ENCODE measurements at places on chromosomes 3 and 15.
A peak's percentile ranks its signal among the peaks of the same experiment; 100 is the strongest.

GRCh38 chr3:150114873-150115540, 144.3 kb upstream of the PFN2 start:
- DNase-seq, result no peak

GRCh38 chr15:48416301-48416700, 85.1 kb downstream of the DUT start:
- DNase-seq, result no peak

DNA sequence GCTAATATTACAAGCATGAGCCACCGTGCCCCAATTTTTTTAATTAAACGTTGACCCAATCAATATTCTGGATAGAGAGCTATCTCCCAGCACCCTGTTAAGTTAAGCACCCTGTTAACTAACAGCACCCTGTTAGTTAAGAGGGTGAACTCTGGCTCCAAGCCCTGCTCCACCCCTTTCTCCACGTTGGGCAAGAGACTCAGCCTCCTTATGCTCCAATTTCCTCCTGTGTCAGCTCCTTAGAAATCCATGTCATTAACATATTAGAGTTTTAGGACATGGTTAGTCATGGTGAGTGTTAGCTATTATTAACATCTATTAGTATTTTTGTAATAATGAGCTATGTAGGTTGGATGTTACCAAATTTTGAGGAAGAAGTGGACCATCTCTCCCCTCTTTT, 217.2 kb upstream of the UBE2E1 start:
- no peak for DNase-seq

DNA sequence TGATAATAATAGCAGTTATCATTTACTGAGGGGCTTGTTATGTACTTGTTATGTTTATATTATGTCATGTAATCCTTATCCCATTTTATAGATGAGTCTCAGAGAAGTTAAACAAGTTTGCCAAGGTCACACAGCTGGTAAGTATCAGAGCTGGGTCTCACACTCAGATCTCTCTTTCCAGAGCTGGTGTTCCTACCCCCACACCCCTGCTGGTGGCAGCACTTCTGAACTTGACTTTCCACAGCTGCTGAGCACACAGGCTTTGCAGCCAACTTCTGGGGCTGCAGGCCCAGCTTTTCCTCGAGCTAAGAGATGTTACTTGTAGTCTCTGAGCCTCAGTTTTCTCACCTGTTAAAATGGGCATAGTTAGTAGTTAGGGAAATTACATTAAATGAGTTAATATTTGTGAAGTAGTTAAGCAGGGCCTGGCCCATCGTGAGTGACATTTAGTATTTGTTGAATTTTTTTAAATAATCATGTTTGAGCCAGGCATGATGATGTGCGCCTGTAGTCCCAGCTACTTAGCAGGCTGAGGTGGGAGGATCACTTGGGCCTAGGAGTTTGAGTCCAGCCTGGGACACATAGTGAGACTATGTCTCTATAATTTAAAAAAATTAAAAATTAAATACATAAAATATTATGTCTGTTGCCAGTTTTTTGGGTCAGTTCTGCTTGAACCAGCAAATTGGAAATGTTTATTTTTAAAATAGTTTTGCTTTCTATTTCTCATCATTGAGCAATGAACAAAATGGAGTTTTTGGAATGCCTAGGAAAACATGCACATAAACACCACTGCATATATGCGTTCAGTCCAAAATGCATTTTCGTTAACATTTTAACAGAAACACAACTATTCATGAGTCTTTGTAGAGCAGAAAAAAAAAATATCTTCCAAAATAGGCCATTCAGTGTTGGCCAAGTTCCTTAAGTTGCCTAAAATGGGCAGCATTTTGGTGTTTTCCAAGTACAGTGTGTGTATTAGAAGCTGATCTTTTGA, 87.3 kb downstream of the SMAD6 start:
- DNase-seq, result no peak

GRCh38 chr3:141913150-141913811, 36.8 kb downstream of the ATP1B3 start:
- DNase-seq, result peak; percentile 39

GRCh38 chr3:143793971-143794370, 54.3 kb downstream of the SLC9A9 start:
- DNase-seq, result no peak

GRCh38 chr15:37902126-37902525, 32.3 kb upstream of the TMCO5A start:
- no peak for DNase-seq

DNA sequence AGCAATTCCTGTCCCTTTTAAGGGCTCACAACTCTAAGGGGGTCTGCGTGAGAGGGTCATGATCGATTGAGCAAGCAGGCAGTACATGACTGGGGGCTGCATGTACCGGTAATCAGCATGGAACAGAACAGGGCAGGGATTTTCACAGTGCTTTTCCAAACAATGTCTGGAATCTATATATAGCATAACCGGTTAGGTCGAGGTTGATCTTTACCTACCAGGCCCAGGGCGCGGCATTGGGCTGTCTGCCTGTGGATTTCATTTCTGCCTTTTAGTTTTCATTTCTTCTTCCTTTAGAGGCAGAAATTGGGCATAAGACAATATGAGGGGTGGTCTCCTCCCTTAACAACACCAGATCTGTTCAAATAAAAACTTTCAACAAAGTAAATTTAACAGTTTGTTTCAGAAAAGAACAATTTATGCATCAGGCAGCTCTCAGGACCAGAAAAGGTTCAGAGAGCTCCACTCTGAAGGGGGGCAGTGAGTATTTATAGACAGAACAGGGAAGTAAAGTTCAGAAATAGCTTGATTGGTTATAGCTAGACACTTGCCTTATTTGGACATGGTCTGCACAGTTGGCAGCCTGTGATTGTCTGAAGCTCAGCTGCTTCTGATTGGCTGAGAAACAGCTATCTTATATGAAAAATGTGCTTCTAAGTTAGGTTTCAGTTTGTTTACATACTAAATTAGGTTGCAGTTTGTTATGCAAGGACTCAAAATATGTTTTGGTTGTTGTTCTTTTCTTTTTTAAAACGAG, 17.2 kb upstream of the B4GALT4 start:
- DNase-seq, result no peak

- DNase-seq, result no peak
These were observed 125.4 kb upstream of the CCDC54 start for GRCh38 chr3:107251819-107252218.

DNA sequence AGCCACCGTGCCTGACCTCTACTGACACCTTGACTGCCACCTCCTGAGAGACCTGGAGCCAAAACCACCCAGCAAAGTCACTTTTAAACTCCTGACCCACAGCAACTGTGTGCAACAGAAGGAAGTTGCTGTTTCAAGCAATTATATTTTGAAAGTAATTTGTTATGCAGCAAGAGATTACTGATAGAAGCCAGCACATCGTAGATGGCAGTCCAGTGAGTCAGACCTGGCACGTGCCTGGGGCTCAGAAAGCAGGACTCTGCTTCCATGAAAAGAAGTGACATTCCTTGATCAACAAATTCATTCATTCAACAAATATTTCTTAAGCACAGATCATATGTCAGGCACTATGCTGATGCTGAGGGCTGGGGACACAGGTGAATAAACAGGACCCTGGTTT, 5.7 kb upstream of the CSPG4 start:
- no peak for DNase-seq

DNA sequence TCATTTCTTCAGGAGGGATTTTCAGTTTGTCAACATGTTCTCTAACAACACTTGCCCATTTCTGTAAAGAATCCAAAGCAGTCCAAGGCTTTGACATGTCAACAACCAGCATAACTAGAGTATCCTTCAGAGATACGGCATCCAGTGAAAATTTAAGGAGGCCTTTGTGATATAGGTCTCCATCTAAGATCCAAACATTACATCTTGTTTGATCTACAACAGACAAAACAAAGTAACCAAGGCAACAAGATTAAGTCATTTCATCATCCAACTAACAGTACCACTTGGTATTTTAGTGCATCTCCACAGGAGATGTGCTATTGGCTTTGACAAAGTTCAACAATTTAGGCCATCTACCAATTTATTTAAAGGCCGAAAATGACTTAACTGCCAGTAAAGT, 25.8 kb downstream of the DYNC1LI1 start:
- DNase-seq, result no peak

- DNase-seq, result no peak
These were observed 182.8 kb downstream of the CD47 start for GRCh38 chr3:107907996-107908395.

- DNase-seq, result no peak
These were observed 98.0 kb downstream of the ATG7 start for GRCh38 chr3:11370191-11370590.

DNA sequence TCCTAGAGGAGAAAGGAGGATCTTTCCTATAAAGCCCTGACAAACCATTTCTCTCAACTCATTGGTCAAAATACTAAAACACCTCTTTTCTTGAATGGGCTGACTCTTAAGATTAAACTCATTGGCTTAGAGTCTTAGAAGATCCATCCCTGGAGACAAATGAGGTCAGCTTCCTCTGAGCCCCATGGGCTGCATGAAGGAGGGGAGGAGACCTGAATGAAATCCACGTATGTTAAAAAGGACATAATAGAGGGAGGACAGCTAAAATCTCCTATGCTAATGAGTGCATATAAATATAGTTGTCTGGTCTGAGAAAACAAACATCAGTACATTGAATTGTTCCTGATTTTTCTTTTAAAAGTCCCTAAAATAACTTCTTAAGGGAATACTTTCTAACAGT, 255.0 kb downstream of the TBL1XR1 start:
- DNase-seq, result no peak

- DNase-seq, result no peak
These were observed 11.2 kb upstream of the ALCAM start for GRCh38 chr3:105355408-105356061.

GRCh38 chr3:186025161-186025560, 83.7 kb downstream of the ETV5 start:
- DNase-seq, result no peak

- DNase-seq, result no peak
These were observed 20.4 kb downstream of the NANOGP8 start for GRCh38 chr15:35064576-35065190.

DNA sequence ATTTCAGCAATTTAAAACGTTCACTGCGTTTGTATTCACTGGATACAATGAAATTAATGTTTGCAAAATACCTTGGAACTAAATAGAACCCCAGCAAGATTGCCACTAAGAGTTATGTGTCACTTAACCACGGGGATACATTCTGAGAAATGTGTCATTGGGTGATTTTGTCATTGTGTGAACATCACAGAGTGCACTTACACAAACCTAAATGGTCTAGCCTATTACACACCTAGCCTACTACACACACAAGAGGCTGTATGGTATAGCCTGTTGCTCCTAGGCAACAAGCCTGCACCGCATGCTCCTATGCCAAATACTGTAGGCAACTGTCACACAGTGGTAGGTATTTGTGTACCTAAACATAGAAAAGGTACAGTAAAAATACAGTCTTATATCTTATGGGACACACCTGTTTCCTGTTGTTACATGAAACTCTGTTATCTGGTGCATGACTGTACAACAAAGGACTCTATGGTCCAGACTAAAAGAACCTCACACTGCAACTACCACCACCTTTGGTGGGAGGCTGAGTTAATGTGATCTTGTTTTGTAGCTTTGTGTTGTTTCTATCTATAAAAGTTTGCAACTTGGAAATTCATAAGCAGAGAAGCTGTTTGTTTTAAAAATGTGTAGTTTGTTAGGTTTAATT, 92.2 kb upstream of the NTRK3 start:
- DNase-seq, result no peak

DNA sequence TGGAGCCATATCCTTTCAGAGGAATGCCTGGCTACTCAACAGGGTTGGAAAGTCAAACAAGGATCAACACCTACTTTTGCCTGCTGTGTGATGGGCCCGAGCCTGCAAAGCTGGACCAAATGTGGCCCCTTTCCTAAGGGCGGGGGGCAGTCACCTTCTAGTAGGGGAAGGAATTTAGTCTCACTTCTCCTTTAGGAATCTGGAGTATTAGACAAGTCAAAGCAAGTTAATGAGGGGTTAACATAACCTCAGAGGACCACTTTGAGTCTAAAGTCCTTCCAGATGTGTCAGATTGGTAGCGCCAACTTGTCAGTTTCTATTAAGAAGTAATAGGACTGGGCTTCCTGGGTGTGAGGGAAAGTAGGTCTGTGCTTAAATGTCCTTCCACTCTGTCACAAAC, 6.8 kb downstream of the EXOSC7 start:
- DNase-seq, result no peak

GRCh38 chr15:76341366-76342057, 4.9 kb downstream of the ISL2 start:
- no peak for DNase-seq

GRCh38 chr3:154378311-154378710, 51.7 kb downstream of the GPR149 start:
- DNase-seq, result no peak

- no peak for DNase-seq
These were observed 29.4 kb upstream of the SLITRK3 start for GRCh38 chr3:165225604-165226003.

- DNase-seq, result no peak
These were observed 239.8 kb upstream of the AGTR1 start for GRCh38 chr3:148457886-148458285.

GRCh38 chr3:194099215-194099614, 36.7 kb upstream of the HES1 start:
- DNase-seq, result no peak

DNA sequence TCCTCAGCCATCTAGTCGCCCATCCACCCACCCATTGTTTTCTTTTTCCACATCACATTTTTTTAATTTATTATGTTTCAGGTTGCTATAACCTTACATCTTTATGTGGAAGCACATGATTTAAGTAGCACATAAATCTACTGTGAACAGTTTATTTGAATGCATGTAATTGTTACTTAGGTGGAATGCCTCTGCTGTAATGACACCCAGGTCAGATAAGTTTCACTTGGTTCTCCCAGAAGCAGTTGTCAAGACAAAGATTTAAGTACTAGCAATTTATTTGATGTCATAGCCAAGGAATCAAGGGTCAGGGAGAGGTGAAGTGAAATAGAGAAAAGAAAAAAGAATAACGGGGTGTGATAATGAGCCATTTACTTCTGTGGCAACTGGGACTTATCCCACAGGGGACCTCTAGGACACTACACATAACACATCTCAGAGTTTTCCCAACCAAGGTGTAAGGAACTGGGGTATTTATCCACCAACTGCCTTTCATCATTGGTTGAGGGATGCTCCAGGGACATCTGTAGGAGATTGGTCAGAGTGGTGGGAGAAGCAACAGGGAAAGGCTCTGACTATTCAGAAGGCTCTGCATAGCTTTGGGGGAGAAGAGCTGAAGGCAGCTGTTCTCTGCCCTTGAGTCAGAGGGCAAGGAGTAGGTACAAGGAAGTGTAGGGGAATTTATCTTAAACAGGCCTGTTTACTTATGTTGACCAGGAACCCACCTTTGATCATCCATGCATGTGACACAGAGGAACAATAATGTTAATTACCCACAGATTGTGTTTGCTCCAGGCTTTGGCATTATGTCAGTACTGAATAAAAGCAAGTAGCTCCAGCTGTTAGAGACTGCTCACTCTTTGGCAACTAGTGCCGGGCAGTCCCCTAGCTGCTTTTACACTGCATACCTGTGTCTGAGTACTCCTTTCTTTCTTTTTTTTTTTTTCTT, 94.8 kb downstream of the CD200R1L start:
- no peak for DNase-seq

Measured in stimulated activated CD4-positive, alpha-beta T cell treated with anti-CD3 and anti-CD28 coated beads, Interleukin-2, amount 100 ng/mL, for 4 hours (primary cell).